AG04449 (cell line): ENCODE measurements at places on chromosomes 7 and 10.
A peak's percentile ranks its signal among the peaks of the same experiment; 100 is the strongest.

DNA sequence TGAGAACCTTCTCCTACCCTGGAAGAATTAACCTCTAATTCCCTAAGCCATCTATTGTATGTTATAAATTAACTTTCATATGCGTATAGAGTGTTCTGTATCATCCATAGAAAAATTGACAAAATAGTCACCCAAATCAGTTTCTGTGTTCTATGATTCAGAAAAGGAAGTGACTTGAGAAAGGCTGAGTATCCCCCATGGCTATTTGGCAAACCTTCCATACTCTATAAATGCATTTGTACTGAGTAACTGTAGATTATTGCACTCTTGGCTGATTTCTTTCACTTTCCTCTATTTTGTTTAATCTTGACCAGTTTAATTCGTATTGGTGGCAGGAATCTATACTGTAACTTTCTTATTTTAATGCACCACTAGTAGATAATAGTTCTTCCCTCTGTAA, 182.2 kb downstream of the HTR7 start:
- DNase-seq, result peak; percentile 3

DNA sequence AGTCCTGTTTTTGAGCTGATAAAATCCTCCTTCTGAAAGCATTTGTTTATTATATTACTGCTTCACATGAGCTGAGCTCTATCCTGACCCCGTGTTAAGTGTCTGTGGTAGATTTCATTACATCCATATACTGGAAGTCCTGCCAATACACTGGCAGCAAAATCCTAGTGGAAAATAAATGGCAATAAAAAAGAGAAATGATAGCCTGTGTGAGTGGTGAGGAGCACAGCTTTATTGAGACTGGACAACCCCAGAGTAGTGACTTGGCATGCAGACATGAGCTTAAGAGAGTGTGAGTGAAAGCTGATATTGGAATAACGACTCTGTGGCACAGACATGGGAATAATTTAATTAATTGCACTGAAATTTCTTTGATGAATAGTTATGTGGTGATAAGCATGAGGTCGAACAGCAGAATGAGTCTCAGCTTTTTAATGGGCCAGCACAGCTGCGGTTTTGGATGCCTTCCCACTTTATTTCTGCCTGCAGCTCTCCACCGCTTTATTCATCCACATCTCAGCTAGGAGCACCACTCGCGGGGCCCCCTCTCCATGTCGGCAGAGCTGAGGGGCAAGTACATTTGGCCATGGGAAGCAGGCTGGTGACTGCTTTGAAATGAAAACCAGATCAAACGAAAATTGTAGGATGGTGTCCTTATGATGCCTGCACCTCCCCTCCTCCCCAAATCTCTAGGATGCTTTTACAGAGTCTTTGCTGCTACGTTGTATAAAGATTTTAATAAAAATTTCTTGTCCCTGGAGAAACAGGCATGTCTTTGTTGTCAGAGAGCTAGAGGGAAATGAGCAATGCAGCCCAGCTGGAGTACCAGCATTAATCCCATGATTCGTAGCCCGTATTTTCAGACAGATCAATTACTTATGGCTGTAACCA, 494.3 kb downstream of the AUTS2 start:
- peak; percentile 78 for DNase-seq

DNA sequence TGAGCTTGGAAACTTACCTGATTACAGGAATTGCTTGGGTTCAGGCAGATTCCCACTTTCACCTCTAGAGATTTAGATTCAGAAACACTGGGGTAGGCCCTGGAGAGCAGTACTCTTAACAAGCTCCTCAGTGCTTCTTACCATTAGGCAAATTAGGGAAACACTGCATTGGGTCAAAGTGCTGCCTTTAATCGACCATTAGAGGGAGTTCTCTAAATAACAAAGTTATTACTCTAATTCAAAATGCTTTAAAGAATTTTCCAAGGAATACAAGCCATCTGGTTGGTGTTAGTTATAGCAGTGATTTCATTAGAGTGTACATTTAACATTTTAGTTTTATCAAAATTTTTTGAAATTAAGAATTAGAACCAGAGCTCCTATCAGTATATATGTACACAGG, 324.5 kb downstream of the GFRA1 start:
- no peak for DNase-seq

DNA sequence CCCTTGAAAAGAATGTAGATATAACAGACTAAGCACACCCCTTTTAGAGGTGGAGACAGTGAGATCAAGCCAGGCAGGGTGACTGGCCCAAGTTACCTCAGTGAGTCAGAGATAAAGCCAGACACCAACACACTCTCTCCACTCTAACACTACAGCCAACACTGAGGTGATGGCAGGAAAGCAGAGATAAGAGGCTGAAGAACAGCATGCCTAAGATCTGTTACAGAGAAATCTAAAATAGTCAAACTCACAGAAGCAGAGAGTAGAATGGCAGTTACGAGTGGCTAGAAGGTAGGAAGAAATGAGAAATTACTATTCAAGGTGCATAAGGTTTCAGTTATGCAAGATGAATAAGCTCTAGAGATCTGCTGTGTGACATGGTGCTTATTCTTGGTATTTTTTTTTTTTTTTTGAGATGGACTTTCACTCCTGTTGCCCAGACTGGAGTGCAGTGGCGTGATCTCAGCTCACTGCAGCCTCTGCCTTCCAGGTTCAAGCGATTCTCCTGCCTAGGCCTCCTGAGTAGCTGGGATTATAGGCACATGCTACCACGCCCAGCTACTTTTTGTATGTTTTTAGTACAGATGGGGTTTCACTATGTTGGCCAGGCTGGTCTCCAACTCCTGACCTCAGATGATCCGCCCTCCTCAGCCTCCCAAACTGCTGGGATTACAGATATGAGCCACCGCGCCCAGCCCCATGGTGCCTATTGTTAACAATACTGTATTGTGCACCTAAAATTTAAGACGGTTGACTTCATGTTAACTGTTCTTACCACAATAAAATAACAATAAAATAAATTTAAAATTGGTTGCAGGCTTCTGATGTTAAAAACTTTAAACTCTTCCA, 28.7 kb downstream of the ICA1 start:
- no peak for DNase-seq

GRCh38 chr10:2111965-2112364, 374.6 kb upstream of the ADARB2 start:
- DNase-seq, result no peak

GRCh38 chr7:117916309-117916708, 43.1 kb upstream of the CTTNBP2 start:
- DNase-seq, result no peak

DNA sequence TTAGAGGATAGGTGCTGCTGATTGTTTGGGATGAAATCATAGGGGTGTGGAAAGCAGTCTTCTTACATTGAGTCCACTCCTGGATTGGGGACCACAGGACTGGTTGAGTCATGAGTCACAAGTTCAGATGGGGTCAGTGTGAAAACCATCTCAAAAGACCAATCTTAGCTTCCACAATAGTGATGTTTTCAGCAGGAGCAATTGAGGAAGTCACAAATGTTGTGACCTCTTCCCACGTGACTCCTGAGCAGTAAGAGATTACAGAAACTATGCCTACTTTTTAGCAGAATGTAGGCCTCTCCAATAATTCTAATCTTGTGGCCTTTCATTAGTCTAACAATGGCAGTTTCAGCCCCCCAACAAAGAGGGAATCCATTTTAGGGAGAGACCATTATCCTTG, 256.9 kb upstream of the CDC14C start:
- DNase-seq, result no peak

GRCh38 chr7:39085590-39086049, 107.9 kb downstream of the POU6F2 start:
- no peak for DNase-seq

GRCh38 chr10:102835007-102835482, 2.2 kb downstream of the CYP17A1 start:
- DNase-seq, result no peak

DNA sequence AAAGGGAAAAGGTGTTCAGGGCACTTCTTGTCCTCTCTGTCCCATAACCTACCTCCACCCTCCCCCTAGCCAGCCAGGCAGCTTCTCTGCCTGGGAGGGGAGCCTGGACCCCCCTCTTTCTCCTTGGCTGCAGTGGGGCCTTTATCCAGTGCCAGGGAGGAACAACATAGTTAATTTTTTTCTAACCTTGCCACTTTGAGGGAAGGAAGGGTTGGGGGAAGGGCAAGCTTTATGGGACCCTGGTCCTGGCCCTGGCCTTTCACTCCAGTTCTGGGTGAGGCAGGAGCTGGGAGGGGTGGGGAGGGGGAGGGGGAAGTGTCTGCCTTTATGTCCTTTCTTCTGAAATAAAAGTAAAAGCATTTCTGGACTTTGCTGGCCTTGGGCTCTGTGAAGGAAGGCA, 4.5 kb downstream of the VGF start:
- DNase-seq, result no peak

DNA sequence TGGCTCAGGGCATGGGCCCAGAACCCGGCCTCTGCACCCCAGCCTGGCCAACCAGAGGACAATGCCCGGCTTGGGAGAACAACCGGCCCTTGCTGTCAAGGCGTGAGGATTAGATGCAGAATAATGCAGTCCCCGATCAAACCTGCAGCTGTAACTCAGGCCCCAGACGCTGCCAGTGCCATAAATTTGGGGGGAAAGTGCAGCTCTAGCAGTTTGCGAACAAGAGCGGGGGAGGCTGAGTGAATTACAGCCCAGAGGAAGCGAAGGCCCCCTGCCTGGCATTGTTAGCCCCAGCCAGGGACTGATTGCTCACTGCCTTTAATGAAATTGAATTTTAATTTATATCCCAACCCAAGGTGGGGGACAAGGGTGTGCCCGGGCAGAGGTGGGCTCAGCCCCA, 38.0 kb upstream of the GNA12 start:
- DNase-seq, result no peak

DNA sequence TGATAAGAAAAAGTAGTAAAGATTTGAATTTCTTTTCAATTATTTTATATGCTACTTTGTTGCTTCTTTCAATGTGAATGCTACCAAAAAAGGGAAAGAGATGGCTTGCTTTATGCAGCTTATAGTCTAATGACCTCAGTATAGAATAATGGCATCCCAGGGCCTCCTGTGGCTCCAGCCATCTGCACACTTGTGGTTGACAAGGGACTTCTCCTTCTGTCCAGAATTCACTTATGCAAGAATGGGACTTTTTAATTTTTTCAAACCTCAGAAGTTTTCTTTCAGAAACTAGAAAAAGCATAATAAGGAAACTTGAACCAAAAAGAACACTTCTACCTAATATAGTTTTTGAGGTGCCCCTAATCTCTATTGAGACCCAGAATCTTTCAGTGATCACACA, 310.9 kb downstream of the CTNNA3 start:
- no peak for DNase-seq

GRCh38 chr10:62688971-62689700, 115.4 kb upstream of the ADO start:
- DNase-seq, result no peak

DNA sequence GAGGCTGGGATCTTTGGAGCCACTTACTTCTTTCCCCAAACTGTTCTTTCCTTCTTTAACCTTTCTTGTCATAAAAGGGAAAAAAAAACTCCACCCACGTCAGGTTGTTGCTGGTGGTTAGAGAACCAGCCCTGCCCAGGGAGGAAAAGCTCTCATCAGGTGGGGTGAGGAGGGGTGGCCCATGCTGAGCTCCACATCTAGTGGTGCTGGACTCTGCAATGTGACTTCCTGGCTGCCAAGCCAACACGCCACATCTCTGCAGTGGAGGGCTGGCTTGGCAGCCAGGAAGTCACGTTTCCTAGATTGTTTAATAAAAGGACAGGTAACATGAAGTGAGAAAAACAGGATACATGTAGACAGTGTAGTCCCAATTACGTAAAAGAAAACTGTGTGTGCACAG, 37.4 kb downstream of the WIPF3 start:
- DNase-seq, result no peak

GRCh38 chr10:59873896-59874295, 32.5 kb downstream of the CCDC6 start:
- DNase-seq, result no peak

DNA sequence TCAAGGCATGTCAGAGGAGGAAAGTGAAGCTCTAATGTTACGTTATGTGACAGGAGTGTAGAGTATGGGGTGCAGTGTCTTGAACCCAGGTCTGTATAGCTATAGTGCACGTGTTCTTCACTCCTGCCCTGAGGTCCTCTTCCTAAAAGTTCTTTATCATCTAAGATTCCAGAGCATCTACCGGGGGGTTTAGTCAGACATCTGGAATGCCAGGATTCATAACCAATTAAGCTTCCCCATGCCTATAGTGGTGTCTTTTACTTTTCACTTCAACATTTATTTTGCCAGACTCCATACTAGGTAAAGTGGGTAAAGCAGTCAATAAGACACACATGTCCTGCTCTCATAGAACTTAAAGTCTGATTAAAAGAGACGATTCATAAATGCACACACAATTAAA, 22.4 kb downstream of the PPP1R3C start:
- DNase-seq, result no peak

DNA sequence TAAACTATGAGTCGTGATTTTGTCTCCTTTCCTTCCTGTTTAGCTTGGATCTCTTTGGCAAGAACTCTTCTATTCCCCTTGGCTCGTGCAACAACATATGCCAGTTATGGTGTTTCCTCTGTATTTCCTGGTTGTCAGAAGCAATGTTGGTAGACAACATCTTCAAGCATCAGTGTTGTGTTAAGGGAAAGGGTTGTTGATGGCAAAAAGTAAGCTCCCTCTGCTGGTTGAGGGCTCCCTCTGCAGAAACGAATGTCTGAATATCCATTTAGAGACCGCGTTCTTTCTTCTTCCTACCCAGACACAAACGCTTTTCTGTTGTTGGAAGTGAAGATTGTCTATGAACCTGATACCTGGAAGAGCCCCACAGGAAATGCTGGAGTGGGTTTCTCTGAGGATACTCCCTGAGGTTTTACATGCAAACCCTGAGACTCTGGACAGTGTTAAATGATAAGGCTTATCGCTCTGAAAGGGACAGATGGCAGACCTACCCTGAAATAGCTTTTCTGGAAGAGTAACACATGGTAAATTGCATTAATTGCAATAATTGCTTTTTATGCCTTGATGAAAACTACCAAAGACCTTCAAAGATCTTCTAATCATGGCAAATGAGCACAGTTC, 23.5 kb upstream of the C1QL3 start:
- DNase-seq, result no peak

DNA sequence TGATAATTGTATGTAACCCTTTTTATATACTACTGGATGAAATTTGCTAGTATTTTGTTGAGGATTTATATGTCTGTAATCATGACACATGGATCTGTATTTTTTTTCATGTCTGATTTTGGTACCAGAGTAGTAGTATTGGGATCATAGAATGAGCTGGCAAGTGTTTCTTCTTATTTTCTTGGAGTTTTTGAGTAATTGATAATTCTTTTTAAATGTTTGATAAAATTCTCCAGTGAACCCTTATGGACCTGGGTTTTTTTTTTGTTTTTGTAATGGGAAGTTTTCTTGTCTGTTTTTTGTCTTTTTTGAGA, 28.4 kb downstream of the ZNF33A start:
- DNase-seq, result no peak

GRCh38 chr7:4602905-4603842, 78.9 kb upstream of the FOXK1 start:
- DNase-seq, result no peak
